ENCODE measurements at places on chromosomes 16 and 17.

- no peak for DNase-seq
Measured at GRCh38 chr17:67980456-67980855, 15.8 kb downstream of the C17orf58 start.

DNA sequence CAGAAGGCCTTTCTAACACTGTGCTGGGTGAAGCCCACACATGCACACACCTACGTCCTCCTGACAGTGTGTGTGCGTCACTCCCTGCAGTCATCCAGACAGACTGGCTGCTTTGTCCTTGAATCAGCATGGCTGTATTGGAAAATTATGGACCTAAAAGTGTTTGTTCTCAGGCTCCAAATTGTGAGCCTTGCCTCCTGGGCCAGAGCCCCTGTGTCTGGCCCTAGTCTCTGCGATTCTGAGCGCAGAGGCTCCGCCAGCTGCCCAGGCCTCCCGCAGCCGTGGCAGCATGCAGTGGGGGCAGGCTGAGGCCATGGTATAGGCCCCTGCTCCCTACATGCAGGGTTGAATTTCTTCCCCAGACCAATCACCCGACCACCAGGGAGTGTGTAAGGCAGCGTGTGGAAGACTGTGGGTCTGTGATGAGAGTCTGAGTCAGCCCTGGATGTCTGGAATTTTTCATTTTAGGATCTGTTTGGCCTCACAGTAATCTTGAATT, 166.9 kb downstream of the LGALS9B start:
- peak; percentile 10 for DNase-seq

DNA sequence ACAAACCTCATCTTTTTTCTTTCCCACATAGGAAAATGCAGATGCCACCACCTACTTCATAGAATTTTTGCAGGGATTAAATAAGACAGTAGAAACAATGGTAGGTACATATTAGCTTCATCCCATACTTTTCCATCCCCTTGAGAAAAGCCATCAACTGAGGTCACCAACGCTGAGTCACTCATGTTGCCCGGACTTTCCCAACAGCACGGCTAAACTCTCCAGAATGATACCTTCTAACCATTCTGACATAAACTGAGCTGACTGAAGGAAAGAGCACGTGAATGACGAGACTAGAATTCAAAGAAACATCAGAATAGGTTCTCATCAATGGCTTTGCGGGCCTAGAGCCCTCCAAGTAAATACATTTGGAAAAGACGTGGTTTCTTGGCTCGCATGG, 146.0 kb upstream of the RCVRN start:
- no peak for DNase-seq

GRCh38 chr17:6786618-6787017, 10.6 kb downstream of the FBXO39 start:
- DNase-seq = no peak

GRCh38 chr17:81029859-81030258, 5.1 kb upstream of the BAIAP2 start:
- DNase-seq = no peak

DNA sequence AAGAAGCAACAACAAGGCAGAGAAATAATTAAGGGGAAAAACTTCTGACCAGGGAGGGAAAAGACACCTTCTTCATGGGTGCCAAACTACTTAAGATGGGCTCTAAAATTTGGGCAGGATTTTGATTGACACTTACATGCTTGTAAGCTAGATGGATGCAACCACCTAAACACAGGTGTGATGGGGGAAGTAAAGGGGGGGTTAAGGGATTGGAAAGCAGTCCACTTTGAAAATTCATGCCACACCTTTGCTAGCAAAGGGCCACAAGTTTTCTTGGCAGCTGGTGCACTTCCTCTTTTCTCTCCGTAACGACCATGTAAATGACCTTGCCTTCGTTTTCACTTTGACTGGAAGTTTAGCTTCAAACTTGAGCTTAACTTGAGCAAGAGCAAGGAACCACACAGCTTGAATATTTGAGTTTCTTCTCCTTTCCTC, 14.3 kb upstream of the PRKAR1A start:
- DNase-seq = no peak

- DNase-seq = peak; percentile 81
Measured at GRCh38 chr16:87278191-87279093, 38.8 kb downstream of the C16orf95 start.

DNA sequence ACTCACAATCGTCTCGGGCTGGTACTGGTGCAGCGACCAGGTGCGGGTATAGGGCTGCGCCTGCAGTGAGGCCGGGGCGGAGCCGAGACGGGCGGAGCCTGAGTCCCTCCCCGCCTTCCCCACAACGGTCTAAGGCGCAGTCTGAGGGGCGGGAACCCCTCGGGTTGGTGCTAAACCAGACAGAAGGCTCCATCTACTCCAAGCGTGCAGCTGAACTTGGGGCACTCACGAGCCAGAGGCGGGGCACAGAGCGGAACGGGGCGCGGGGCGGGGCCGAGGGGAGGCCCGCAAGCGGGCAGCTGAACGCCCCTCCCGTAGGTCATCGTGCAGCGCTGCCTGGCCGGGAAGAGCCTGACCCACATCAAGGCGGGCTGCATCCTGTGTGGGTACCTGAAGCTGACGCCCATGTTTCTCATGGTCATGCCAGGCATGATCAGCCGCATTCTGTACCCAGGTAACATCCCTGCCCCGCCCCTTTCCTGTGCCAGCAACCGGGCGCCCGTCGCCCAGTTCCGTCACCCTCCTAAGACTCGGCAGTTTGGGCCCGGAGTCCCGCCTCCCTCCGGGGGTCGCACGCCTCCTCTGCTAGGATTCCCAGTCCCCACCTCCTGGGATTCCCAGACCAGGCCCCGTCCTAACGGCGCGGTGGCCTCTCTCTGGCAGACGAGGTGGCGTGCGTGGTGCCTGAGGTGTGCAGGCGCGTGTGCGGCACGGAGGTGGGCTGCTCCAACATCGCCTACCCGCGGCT, 5.0 kb downstream of the SLC5A2 start:
- peak; percentile 63 for DNase-seq

GRCh38 chr16:89823087-89823823, 5.0 kb upstream of the SPIRE2 start:
- DNase-seq = no peak

- DNase-seq = no peak
Measured at GRCh38 chr17:59423903-59424302, 92.4 kb downstream of the YPEL2 start.

GRCh38 chr17:17041018-17041521, 1.2 kb upstream of the MPRIP start:
- DNase-seq = peak; percentile 78

DNA sequence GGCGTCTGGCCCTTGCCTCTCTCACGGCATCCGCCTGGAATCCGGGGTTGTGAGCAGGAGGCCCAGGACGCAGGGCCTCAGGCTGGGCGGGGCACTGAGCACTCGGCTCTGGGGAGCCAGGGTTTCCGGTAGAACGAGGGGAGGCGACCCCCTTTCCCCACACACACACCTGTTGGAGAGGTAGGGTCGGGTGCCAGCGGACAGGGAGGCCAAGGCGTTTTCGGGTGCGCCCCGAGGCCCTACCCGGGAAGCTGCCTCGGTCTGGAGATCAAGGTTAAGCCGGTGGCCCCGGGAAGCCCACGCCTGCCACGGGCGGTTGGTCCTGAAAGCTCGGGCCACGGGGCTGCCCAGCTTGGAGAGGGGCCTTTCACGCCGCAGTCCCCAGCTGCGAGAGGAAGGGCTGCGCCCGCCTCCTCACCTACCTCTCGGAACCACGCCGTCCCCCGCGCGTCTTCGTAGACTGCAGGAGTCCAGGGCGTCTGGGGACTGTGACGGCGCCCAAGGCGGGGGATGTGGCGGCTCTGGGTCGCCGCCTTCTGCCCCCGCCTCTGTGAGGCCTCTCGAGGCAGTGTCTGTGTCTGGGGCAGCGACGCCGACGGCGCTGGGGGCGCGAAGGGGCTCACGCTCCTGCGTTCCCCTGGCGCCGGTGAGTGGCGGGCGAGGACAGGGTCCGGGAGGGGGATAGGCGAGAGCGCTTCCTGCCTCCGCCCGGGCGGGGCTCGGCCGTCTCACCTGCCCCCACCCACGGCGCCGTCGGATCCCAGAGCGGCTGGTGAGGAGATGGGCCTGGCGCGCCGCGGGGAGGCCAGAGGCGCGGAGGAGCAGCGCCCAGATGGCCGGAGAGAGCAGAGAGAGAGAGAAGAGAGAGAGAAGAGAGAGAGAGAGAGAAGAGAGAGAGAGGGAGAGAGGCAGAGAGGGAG, 20.3 kb upstream of the HOXB9 start:
- no peak for DNase-seq

- DNase-seq = no peak
Measured at GRCh38 chr16:67389911-67390815, 3.1 kb downstream of the TPPP3 start.

DNA sequence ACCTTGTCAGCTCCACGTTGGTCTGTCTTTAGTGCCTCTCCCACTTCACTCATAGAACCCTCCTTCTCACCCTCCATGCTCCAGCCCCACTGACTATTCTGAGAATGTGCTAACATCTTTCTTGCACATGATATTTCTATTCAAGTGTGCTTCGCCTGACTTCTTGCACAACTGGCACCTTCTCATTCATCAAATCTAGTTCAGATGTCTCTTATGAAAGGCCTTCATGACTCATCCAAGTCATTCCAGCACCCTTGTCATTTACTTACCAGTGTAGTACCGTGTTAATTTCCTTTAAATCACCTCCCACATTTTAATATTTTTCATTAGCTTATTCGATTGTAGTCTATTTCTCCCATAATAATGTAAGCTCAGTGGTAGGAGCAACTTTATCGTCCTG, 197.8 kb upstream of the PIRT start:
- no peak for DNase-seq

- DNase-seq = peak; percentile 72
Measured at GRCh38 chr16:79307214-79307613, 293.3 kb downstream of the MAF start.

- DNase-seq = no peak
Measured at GRCh38 chr16:49799172-49799571, 56.7 kb downstream of the ZNF423 start.

GRCh38 chr16:69311533-69312387, 610 bp downstream of the VPS4A start:
- peak; percentile 52 for DNase-seq
